Posterior cingulate gyrus (tissue), 11 donors: ENCODE measurements at places on chromosomes 2 and 18.

- DNase-seq: no peak
Measured at GRCh38 chr18:50751947-50752346, 67.9 kb downstream of the MRO start.

- DNase-seq: no peak
Measured at GRCh38 chr2:78817430-78817829, 208.1 kb upstream of the REG3G start.

DNA sequence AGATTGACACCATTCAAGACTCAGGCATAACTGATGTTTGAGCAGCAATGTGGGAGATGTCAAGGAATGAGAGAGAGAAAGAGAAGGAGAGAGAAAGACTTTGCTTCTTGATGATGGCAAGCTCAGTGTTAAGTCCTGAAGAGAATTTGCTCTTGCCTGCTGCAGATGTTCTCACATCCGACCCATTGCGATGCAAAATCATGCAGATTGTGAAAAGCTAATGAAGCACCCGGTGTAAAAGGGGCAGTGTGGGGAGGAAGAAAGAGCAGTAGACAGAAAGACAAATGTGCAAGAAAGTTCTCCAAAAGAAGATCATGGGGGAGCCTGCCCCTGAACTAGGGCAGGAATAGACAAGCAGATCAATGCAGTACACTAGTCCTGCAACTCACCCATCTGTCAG, 57.7 kb downstream of the EMX1 start:
- no peak for DNase-seq

GRCh38 chr2:190188289-190188688, 125.8 kb upstream of the MSTN start:
- no peak for DNase-seq

- DNase-seq: peak; percentile 78
Measured at GRCh38 chr18:76441668-76442412, 53.2 kb downstream of the ZNF516 start.

GRCh38 chr2:127663566-127664064, 11.7 kb downstream of the LIMS2 start:
- DNase-seq: no peak

DNA sequence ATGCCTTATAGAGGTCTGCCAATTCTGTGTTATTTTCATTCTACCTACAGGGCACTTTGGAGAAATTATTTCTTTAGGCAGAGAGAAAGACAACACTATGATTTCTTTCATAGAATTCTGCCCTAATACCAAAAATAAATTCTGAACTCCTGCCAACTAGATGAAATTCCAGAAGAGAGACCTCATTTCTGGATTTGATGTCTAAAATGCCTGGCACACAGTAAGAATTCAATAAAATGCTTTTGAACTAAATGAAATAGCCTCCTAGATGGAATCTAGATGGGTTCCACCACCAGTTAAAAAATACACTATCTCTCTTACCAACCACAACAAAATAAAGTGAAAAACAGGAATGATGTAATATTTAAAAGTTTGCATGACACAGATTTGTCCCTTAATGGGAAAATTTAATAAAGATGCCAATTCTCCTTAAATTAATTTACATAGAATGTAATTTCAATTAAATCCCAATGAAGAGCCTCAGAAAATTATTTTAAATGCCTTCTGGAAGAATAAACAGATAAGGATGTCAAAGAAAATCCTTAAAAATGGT, 75.0 kb downstream of the OSBPL1A start:
- no peak for DNase-seq

GRCh38 chr2:85706599-85707296, 12.6 kb downstream of the GNLY start:
- no peak for DNase-seq

DNA sequence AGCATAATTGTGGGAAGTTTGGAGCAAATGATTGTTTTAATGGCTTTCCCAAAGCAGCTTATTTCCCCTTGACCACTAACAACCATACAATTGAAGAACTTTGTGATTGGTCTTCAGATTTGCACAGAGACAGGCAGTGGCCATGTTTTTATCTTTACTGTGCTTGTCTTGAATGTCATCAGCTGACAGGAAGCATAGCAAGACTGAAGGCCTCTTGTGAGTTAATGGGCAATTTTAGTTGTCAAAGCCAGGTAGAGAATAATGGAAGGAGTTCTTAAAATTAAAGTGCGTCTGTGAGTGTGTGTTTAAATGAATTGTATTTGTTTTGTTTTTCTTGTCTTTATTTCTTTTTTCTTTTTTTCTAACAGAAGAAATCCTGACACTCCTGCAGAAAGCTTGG, 809.9 kb downstream of the TSN start:
- no peak for DNase-seq

DNA sequence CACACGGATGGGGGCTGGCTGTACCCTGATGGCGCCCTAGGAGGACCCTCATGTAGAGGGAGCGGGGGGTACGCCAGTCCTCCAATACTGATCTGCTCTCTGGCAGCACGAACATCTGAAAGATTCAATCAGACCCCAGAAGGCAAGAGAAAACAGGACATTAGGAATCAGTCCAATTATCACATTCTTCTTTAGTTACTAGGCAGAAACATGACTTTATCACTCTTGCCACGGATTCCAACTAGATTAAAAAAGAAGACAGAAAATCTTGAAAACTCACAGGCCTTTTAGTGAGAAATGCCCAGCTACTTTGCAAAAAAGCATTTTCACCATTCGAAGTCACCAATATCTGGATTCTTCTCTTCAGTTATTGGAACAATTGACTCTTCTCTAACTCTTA, 68.4 kb downstream of the ID2 start:
- no peak for DNase-seq

GRCh38 chr2:202169832-202170424, 68.5 kb downstream of the SUMO1 start:
- no peak for DNase-seq

GRCh38 chr2:25842155-25842554, 36.1 kb downstream of the ASXL2 start:
- no peak for DNase-seq
